ENCODE measurements at places on chromosomes 7 and 10.

GRCh38 chr7:111045449-111045848 lies 45.5 kb upstream of the LRRN3 start:
- no peak for DNase-seq

DNA sequence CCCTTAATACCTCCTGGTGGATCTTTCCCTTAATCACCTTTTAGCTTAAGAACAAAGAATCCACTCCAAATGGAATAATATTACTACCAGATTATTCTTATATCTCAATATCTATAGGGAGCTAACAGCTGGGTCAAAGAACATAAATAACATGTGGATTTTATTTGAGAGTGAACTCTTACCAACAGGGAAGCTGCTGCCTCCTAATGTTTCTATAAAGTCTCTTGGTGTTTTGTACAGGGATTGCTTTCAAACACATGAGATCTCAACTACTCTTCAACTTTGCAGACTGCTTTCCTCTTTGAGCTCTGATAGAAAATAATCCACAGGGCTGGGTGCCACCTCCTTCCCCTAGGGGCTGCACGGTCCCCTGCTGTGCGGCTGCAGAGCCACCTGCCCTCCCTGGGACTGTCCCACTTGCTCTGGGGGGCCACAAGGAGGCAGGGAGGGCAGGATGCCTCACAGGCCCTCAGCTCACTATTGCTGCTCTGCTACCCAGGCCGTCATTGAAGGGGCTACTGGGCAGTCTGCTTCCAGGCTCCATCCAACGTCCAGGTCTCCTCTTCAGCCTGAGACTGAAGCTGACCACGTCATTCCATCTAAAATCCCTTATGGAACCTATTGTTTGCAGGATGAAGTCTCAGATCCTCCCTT lies 191.2 kb downstream of the CXCL12 start:
- DNase-seq: no peak

DNA sequence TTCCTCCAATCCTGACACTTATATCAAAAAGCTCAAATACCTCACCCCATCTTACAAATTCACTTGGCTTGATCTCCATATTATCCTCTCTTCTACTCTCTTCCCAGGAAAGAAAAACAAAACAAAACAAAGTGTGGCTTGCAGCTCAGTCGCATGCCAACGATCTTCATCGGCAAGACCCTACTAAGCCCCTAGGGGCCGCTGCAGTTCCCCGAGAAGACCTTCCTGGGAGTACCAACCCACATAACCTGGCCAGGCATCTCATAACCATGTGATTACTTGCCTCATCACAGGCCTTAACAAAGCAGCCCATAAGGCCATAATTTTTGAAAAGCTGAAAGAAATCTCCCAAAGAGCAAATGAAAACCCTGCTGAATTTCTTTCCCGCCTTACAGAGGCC lies 103.7 kb downstream of the ZNF92 start:
- no peak for DNase-seq

DNA sequence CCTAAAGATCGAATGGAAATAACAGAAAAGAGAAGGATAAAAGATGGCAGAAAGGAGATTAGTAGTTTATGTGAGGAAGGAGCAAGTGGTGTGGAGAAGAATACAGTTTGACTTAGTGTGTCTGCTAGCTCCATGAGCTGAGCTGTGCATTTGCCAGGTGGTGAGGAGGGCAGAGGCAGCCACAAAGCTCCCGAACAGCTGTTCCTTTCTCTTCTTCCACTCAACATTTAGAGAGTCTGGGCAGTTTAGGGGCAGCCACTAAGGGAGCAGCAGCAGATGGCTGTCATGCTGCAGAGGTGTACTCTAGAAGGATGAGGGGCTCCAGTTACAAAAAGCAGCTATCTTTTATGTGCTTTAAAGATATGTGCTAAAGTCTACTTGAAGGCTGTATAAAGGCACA lies 674.4 kb downstream of the GRM8 start:
- DNase-seq: no peak

GRCh38 chr10:119725517-119725827 lies 378 bp upstream of the INPP5F start:
- DNase-seq: no peak

- no peak for DNase-seq
Measured at GRCh38 chr7:29384277-29384676, 179.4 kb upstream of the PRR15 start.

DNA sequence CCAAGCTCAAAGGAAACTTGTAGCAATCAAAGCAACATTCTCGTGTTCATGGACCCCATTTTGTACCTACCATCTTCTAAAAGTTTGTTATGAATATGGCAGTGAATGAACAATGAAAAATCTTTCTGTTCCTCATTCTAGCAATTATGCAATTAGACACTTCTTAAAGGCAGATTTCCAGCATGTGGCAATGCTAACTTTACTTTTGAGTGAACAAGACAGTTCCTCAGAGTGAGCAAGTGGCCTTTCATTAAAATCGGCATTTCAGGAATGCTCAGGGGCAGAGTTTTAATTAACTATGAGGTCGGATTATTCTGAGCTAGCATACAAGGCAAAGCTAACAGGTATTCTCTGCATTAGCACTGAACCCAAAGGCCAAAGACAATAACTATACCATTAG lies 48.4 kb upstream of the NFE2L3 start:
- no peak for DNase-seq

DNA sequence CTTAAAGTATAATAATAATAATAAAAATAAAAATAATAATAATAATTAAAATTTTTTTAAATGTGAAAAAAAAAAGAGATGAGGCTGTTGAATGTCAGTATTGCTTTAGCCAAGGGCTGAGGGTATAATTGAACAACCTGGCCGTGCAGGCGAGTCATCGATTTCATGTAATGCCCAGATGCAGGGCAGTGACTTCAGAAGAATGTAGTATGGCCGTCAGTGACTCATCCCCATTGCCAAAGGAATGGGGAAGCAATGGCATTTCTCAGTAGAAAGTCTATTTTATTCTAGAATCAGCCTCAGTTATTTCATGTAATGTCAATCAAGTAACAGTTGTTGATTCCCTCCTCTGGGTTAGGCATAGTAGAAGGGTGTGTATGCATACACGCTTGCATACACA lies 516.4 kb downstream of the GLRX3 start:
- no peak for DNase-seq

GRCh38 chr10:71727738-71728737 lies 8.5 kb upstream of the C10orf105 start:
- DNase-seq: no peak

GRCh38 chr7:86469680-86470295 lies 173.9 kb upstream of the GRM3 start:
- DNase-seq: peak; percentile 63

DNA sequence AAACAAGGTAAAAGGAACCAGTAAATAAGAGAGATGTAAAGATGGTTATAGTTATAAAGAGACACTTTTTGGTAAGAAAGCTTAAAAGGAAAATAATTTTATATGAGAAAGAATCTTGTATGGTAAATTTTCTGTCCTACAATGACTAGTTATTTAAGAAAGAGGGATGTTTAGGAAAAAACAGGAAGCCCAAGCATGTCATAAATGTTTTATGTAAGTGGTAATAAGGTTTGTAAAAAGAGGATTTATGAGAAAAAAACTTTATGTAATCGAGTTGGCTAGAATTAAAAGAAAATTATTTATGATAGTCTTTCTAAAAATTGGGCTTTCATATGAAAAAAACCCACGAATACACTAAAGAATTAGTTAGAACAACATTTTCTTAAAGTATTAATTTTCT lies 34.2 kb upstream of the CREB3L2 start:
- no peak for DNase-seq

GRCh38 chr7:123557016-123557397 lies 611 bp downstream of the NDUFA5 start:
- DNase-seq: no peak

- peak; percentile 29 for DNase-seq
Measured at GRCh38 chr10:29948881-29949355, 110.5 kb downstream of the JCAD start.

DNA sequence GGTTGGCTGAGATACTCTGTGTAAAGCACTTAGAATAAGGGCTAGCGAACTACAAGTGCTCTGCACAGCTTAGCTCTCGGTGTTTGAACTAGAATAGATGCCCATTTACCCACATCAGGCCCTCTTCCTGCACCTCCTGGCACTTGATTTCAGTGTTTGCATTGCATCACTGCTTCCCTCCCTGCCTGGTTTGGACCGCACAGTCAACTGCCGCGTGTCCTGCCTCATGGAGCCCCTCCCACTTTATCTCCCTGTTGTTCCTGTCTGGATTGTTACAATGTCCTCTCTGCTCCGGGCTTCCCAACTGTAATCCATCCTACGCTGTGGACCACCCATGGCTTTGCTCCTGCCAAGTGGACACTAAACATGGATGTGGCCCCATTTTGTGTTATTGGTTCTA lies 2.3 kb downstream of the FAM107B start:
- peak; percentile 51 for DNase-seq

GRCh38 chr10:50526185-50526584 lies 97.6 kb downstream of the SGMS1 start:
- no peak for DNase-seq

DNA sequence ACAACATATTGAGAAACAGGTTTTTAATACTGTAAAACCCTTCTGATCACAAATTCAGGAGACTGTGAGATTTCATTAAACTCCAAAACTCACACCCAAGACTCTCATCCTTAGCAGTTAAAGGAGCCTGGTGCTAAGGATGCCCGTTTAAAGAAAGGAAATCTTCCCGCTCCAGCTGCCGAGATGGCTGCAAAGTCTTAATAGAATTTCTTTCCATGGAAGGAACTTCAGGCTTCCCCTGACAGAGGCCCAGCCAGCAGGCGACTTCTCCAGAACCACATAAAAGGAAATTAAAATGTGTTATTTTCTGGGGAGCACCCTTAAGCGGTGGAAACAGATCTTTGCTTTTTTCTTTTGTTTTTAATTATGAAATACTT lies 104.7 kb upstream of the CHST15 start:
- DNase-seq: no peak

GRCh38 chr10:5012595-5012994 lies 8.9 kb upstream of the AKR1C2 start:
- no peak for DNase-seq

- no peak for DNase-seq
Measured at GRCh38 chr10:110833234-110833940, 38.3 kb upstream of the PDCD4 start.

- no peak for DNase-seq
Measured at GRCh38 chr10:24575481-24576002, 148.1 kb downstream of the ARHGAP21 start.

DNA sequence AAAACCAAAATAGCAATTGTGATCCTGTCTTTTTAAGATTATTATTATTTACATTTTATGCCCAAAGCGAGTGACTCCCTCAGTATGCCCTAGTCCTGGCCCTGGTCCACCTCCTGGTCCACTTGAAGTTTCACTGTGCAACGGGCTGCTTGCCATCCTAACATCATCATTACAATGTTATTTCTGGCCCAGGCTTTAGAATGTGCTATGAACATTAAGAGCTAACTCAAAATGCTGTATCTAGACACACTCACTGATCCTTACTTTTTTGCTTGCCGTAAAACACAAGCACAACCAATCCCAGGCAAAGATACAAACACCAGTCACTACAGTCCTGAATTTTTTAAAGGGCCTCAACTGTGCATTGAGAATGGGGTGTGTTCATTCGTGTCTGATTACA lies 38.4 kb downstream of the RHOBTB1 start:
- no peak for DNase-seq

DNA sequence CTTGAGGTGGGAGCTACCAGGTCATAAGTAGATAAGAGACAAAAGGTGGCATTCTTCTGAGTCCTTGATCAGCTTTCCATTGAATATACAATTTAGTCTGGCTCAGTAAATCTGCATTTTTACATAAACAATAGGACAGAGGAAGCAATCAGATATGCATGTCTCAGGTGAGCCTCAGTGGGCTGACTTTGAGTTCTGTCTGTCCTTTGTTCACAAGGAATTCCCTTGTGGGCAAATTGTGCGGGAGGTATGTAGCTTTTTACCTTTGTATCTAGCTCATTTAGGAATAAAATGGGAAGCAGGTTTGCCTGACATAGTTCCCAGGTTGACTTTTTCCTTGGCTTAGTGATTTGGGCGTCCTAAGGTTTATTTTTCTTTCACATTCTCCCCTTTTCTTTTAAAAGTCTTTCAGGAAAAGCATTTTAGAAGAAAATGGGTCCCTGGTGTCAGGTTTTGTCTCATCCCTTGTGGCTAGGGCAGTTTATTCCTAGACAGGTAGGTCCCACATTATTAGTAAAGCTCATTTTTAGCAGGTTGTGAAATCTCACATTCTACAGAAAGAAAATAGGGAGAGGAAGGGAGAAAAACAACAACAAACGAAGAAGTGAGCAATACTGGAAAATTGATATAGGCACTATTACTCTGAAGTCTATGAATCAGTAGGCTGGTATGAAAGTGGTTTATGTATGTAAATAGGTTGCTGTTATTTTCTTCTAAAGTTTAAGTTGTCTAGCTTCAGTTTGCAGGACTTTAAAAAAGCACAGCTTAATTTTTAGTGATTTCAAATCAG lies 16.5 kb downstream of the SPAM1 start:
- no peak for DNase-seq

- DNase-seq: no peak
Measured at GRCh38 chr10:71033396-71033980, 145.1 kb upstream of the PCBD1 start.

DNA sequence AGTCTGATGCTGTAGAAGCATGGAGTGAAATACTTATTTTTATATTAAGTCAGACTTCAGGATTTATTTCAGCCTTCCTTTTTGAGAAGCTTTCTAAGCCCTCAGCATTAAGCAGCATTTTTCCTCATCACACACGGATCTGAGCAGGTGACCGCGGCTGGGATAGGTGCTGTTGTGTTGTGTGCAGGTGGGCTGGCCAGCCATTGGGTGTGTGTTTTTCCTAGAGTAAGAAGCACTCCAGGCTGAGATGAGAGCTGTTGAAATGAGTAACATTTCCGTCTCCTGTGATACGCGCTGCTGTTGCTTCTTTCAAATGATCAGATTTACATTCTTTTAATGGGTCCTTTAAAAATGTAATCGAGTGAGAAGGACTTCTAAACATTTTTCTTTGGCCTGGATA lies 63.9 kb downstream of the INSYN2A start:
- no peak for DNase-seq

DNA sequence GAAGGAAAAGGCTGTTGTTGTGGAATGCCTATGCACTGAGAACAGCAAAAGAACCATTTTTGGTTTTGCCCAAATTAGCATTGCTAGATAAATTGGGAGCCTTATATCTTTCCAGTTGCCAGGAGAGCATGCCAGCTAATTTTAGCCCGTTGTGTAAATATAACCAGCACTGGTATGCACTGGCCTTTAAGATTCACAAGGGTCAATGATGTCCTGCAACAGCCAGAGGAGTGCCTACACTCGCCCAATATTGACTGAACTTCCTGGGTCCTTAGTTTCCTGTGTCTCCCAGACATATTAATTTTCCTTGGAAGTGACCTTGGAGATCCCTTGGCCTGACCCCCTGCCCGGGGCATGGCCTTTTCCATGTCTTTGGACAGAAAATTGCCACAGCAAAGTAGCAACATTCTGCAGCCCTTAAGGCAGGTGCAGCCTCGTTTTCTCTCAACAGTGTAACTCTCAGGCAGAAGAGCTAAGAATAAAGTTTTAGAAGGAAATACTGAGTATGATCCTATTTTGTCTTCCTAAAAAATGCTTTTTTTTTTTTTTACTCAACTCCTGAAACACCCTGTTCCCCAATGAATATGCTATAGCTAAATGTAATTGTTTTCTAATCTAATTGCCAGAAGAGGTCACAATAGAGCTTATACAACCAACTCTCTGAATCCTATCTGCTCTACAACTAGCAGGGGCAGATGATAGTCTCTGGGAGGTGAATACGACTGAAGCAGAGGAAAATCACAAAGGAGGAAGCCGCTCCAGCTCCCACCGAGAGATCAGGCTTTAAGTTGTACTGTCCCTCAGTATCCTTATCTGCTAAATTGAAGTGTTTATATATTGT lies 131.9 kb upstream of the PCGF5 start:
- DNase-seq: peak; percentile 28

GRCh38 chr7:10739401-10739800 lies 234.3 kb upstream of the PHF14 start:
- no peak for DNase-seq
